ENCODE measurements at places on chromosomes 3 and 15. TPM values are rescaled to one million over a fixed set of nuclear protein-coding genes. Genes with fewer than 3 reads are reported as not detected.

Gene CPN2
- not detected for total RNA-seq

Gene MYLK
- total RNA-seq: 13.5 TPM

Gene ZNF80
- not detected for total RNA-seq

Gene OR5AC2
- total RNA-seq: not detected

Gene ZNF860
- 1.7 TPM for total RNA-seq

Gene KIF7
- 3.5 TPM for total RNA-seq

Gene VEPH1
- 0.13 TPM for total RNA-seq

Gene LRRC28
- total RNA-seq: 14.1 TPM

Gene RPL35A
- total RNA-seq: 1,041 TPM

Gene CFAP20DC
- 2.3 TPM for total RNA-seq

Gene MESP2
- 0.54 TPM for total RNA-seq

Gene CCR3
- not detected for total RNA-seq

Gene CHDH
- 1.9 TPM for total RNA-seq

Gene DAPK2
- 4.2 TPM for total RNA-seq

Gene P2RY1
- 0.37 TPM for total RNA-seq

Gene CYP1A1
- 1.6 TPM for total RNA-seq

Gene CLN6
- total RNA-seq: 58.7 TPM

Gene TMEM43
- 86.5 TPM for total RNA-seq

Gene IGSF10
- total RNA-seq: 0.53 TPM

Gene TIGIT
- total RNA-seq: not detected

Gene PDZRN3
- total RNA-seq: not detected

Gene NOX5
- total RNA-seq: 0.24 TPM

Gene EFCC1
- 0.03 TPM for total RNA-seq

Gene BUB1B
- total RNA-seq: 32.9 TPM

Gene IL17RB
- 1.1 TPM for total RNA-seq

Gene BBS4
- total RNA-seq: 18.1 TPM

Gene PDE8A
- 31.3 TPM for total RNA-seq

All from A549 treated with CORT108297 at 1 μM for 4 hours (cell line).